Stimulated activated naive CD4-positive, alpha-beta T cell (primary cell): ENCODE measurements at places on chromosomes 2 and 18.

DNA sequence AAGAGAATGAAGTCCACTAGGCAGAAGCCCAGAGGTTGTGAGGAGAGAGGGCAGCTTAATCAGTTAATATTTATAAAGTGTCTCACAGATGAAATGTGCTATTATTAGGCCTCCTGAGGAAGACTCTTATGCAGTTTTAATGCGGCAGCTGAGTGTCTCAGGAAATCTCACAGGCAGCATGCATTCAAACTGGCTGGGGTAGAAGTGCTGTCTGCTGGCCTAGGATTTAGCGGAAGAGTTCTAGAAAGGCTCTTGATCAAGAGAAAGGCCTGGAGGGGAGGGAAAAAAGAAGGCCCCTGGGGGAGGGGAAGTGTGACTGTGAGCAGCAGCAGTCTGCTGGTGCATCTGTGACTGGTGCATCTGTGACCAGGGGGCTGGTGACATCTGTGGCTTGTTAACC is 133.0 kb downstream of the FSHR start:
- no peak for DNase-seq

DNA sequence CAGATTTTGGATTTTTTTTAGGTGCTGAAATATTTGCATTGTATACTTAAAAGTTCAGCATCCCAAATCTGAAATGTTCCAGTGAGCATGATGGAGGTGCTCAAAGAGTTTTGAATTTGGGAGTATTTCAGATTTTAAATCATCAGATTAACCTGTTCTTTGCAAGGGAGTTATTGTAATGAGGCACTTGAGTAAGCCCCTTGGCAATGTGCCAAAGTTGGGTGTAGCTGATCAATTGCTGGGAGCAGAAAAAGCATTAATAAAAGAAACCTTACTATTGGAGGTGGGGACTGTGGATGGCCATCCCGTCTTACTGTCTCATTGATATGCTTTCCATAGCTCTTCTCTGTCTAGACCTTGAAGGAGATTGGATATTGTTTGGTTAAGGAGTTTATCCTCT is 28.3 kb downstream of the MALT1 start:
- DNase-seq, result no peak

DNA sequence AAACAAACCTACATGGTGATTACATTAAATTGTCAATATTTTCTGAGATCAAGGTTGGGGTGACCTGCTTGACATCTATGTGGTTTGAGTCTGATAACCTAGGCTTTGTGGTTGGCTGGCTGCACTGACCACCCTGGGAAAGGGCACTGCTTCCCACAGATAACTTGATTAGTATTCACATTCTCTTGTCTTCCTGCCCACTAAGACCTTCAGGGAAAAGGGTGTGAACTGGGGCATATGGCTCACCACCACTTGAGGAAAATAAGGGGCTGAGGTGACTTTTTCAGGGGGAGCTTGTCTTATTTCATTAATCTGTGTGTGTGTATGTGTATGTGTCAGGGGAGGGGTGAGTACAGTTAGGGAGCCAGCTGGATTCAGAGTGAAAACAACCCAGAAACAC is 1.5 kb downstream of the SMYD1 start:
- DNase-seq, result no peak

- no peak for DNase-seq
Observed at GRCh38 chr2:212549941-212550340, 11.3 kb upstream of the ERBB4 start.

DNA sequence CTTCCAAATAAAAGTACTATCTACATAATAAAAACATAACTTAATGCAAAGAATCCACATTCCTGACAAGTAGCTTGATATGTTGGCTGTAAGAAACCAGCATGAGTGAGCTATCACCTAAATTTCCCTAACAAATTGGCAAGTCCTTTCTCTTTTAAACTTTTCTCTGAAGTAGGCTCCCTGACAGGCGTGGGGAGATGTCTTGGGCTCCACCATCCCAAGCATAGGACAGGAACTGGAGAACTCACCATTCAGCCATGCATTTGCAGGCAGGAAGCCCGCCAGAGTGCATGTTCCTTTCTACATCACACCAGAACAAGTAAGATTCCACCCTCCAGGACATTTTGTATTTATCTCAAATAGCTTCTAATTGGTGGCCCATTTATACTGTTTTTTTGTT is 921.9 kb upstream of the CELF4 start:
- DNase-seq, result no peak

GRCh38 chr2:101179982-101180381 is 28.8 kb upstream of the TBC1D8 start:
- no peak for DNase-seq

- DNase-seq, result no peak
Observed at GRCh38 chr2:25303633-25304236, 38.0 kb downstream of the DNMT3A start.

- DNase-seq, result no peak
Observed at GRCh38 chr18:74976331-74976909, 232.5 kb downstream of the PTGR3 start.

GRCh38 chr2:7686016-7686385 is 768.8 kb downstream of the RNF144A start:
- no peak for DNase-seq

DNA sequence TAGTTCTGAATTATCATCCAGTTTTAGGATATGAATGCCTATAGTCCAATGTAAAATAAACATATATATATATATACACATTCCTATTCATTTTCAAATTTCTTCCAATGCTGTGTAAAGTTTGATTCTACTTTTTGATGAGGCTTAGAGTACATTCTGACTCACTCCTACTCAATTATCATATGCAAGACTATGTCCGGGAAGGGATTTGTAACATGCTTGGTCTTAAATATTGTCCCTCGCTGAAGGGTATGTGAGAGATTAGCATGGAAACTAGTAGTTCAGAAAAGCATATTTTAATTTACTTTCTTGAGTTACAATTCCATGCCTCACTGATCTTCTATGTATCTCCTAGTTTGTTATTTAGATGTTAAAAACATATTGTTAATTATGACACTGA is 377.7 kb upstream of the MAP2 start:
- DNase-seq, result no peak

DNA sequence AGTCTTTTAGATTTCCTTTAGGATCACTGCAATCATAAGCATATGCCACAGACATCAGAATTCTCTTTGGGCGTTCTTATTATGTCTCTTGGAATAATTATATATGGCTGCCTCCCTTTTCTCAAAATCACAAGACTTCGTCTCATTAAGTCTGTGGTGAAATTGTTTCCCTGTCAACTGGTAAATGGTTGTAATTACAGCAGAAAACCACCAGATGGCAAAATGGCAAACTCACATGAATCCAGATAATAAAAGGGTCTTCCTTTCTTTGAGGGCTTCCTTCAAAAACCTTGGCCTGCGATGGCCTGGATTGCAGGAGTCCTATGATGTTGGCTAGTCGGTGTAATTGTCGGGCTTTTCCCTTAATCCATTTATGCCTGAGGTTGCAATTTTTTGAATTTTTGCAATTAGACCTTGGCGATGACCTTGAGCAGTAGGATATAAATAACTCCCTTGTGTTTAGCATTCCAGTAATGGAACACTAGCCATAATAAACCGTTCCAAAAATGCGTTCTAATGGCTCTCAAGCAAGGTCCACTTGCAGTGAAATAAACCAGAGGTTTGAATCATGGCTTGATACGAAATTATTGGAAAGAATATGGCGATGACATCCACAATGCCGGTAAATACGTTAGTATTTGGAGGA is 656.4 kb downstream of the MBD2 start:
- no peak for DNase-seq

- DNase-seq, result no peak
Observed at GRCh38 chr2:63849381-63850203, 7.9 kb downstream of the UGP2 start.

DNA sequence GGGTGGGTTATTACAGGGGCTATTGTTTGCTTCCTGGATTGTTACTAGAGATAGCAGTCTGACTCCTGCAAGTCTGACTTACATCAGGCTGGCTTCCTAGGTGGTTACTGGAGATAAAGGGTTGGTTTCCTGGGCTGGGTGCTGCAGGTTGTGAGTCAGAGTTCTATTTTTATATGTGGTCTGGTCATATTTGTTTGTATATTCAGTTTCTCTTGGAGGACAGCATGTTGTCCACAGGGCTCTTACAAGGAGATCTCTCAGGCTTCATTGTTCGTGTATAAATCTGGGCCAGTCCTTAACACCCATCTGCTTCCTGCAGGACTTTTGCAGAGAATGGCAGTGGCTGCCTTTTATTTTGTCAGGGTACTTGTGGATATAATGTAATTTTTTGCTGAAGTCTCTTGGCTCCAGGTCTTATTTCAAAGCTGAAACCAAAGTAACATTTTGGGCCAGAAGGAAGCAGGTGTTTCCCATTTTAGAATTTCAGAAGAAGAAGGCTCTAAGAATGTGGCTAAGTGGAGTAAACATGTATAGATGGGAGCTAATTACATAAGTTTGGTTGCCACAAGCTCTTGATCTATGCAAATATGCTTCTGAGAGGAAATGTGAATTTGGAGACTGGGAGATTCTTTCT is 65.9 kb upstream of the SLC16A14 start:
- DNase-seq, result no peak

DNA sequence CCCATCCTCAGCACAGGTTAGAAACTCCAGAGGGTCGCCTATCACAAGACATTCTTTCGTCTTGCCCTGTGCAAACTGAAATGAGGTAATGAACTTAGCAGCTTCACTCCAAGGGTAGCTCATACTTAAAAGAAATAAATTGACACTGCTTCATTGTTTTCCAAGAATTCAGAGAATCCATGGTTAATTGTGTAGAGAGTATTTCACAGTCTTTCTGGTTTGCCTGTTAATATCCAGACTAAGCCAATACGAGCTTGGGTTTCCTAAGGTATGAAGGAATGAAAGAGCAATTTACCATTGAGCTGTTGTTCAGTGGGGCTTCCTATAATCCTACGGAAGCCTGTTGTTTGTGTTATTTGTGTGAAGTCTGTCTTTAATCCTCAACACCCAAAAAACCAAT is 58.7 kb downstream of the FAM124B start:
- no peak for DNase-seq

DNA sequence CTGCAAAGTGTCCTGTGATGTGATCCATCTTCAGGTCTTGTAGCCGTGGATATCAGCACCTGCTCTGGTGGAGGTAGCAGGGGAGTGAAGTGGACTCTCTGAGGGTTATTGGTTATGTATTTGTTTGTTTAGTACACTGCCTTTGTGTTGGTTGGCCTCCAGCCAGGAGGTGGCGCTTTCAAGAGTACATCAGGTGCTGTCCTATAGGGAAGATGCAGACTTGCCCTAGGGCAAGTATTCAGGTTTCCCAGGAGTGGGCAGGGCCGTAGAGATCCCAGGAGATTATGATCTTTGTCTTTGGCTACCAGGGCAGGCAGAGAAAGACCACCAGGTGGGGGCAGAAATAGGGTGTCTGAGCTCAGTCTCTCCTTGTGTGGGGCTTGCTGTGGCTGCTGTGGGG is 411.8 kb downstream of the SOX11 start:
- DNase-seq, result no peak

DNA sequence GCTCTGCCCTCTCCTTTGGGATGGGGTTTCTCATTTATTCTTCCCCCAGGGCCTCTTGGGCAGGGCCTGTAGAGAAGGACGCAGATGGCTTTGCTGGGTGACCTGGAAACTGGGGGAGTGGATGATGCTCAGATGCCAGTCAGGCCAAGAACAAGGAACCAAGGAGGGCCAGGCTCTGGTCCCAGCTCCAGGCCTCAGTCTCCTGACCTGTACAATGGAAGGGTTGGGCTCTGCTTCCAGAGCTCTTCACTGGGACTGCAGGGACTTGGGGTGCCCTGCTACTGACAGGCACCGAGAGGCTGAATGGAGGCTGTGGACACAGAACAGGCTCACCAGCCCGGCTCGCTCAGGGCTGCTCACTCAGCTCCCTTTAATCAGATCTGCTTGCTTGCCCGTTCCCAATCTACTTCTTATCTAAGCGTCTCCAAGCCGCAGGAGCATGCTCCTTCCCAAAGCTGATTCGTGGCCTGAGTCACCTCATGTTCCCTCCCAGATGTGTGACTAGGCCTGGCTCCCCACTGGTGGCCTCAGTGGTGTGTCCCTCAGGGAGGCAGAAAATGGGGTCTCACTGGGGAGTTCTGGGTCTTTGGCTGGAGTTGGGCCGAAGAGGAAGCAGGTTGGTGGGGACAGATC is 82.6 kb upstream of the ODC1 start:
- DNase-seq, result no peak

- peak; percentile 29 for DNase-seq
Observed at GRCh38 chr2:96762529-96763311, 2.0 kb downstream of the CNNM4 start.

GRCh38 chr2:7899923-7900322 is 781.9 kb upstream of the ID2 start:
- no peak for DNase-seq

DNA sequence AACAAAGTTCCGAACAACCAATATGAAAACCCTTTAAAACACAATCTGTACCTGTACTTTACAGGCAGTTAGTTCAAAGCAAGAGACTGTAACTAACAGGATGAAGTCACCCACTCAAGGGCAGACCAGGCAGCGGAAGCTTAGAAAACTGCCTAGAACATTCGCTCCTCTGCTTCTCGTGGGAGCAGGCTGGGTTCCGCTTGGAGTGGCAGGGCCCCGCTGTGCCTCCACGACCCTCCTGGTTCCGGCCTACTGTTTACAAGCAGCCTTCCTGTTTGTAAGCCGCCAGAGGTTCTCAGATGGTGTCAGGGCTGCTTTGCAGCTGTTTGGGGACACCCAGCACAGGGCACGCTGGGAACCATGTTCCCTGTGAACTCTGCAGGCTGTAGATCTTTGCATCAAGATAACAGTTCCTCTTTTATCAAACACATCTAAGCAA is 31.3 kb downstream of the CIB4 start:
- peak; percentile 44 for DNase-seq

GRCh38 chr2:142858961-142859360 is 18.5 kb upstream of the KYNU start:
- DNase-seq, result no peak

GRCh38 chr2:102331311-102331980 is 20.1 kb downstream of the IL1RL1 start:
- DNase-seq, result no peak
